ENCODE measurements at places on chromosomes 1 and 21.

- no peak for DNase-seq
These were observed 475.6 kb downstream of the LTN1 start for GRCh38 chr21:28516991-28517592.

GRCh38 chr1:156767879-156768604, 707 bp downstream of the PRCC start:
- no peak for DNase-seq

DNA sequence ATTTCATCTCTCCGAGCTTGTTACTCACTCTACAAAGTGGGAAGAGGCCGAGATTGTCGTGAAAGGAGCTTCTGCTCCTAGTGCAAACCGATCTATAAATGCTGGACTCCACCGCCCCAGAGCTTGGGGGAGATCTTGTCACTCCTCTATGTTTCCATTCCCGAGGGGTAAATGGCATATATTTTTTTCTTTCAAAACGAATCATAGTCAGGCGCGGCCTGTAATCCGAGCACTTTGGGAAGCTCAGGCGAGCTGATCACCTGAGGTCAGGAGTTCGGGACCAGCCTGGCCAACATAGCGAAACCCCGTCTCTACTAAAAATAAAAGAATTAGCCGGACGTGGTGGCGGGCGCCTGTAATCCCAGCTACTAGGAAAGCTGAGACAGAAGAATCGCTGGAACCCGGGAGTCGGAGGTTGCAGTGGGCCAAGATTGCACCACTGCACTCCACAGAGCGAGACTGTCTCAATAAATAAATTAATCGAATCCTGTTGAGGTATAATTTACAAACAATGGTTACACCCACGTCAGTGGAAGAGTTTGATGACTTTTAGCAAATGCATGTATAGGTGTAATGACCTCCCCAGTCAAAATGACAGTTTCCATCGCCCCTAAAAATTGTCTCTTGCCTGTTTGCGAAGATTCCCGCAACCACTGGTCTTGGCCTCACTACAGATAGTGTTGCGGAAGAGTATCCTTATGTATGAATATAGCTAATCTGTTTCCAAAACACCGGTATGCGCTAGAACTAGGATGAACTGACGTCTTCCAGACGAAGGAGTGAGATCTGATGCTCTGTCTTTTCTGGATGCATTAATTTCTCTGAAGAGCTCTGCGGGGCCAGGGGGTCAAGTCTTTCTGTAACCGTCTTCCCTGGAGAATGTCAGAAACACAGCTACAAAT, 840 bp upstream of the HEATR1 start:
- DNase-seq: no peak

DNA sequence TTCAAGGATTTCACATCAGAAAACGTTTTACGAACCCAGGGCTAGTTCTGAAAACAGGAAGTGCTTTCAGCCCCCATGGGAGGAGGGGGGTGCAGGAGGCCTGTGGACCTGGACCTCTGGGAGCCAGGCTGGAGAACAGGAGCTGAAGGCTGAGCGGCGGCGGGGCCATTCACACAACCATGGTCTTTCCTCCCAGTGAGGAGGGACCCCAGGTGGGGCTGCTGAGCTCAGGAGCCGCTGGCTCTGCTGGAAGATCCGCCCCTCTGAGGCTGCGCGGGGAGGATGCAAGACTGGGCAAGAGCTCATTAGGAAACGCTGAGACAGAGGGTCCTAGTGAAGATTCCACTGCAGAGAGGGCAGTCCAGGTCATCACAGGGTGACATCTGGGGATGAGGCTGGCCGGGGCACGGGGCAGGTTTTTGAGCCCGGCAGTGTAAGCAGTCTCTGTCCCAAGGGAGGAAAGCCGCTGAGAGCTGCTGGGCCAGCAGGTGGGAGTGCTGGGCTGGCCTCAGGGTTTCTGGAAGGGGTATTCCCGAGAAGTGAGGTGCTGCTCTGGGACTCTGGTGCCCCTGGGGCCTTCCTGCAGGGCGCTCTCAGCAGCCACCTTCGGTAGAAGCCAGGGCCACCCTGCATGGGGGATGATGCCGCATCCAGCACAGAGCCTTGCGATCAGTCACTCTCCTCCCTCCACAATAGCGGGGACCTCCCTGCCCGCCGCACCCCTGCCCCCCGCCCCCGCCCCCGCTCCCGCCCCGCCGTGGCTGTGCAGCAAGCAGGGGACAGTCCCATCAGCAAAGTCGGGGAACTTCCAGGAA, 7.5 kb downstream of the MX2 start:
- no peak for DNase-seq

- DNase-seq: no peak
These were observed 67.2 kb upstream of the CCDC190 start for GRCh38 chr1:162928141-162928540.

DNA sequence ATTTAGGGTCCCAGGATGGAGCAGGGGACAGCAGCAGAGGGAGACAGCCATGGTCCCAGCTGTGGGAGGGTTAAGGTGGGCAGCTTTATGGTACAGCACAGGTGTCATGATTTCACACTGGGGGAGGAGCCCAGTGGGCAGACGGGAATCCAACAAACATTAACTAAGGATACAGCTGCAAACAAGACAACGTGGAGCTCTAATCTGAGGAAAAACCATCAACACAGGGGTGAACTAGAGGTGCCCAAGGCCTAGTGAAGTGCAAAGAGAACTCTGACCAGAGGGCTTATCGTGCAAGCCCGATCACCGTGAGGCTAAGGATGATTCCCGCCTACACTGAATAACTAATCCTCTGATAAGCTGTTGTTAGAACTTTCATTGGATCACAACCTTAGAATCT, 18.7 kb downstream of the ECE1 start:
- DNase-seq: no peak

GRCh38 chr1:232877365-232878028, 72.3 kb downstream of the MAP10 start:
- no peak for DNase-seq

DNA sequence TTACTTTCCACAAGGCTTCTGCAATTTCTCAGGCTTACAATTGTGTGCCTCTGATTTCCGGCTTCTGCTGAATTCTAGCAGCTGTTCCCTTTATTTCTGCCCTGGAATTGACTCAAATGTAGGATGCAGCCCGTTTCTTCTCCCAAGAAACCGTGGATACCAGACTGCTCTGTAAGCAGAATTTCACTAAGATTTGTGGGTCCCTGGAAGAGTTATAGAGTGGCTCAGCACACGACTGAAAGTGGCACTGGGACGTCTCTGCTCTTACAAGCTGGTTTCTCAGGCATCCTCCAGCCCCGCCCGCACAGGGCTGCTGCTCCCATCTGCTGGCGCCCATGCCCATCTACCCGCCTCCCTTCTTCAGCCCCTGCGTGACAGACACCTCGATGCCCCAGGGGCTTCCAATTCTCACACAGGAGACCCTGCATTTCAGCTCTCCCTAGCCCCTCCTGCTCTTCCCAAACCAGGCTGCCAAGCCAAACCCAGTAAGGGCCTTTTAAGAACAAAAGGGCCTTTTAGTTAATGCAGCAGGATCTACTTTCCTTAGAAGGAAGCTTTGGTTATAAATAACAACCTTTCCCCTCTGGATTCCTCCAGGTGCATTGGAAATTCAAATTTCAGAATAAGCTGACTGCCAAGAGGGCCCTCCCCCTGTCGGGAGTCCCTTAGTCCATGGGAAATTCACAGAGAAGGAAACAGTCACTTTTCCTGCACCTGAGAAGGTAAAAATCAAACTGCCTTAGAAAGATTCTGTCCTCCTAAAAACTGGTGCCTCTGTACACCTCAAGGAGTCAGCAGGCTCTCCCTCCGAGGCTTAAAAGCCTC, 45.4 kb upstream of the TENT5B start:
- DNase-seq: no peak

DNA sequence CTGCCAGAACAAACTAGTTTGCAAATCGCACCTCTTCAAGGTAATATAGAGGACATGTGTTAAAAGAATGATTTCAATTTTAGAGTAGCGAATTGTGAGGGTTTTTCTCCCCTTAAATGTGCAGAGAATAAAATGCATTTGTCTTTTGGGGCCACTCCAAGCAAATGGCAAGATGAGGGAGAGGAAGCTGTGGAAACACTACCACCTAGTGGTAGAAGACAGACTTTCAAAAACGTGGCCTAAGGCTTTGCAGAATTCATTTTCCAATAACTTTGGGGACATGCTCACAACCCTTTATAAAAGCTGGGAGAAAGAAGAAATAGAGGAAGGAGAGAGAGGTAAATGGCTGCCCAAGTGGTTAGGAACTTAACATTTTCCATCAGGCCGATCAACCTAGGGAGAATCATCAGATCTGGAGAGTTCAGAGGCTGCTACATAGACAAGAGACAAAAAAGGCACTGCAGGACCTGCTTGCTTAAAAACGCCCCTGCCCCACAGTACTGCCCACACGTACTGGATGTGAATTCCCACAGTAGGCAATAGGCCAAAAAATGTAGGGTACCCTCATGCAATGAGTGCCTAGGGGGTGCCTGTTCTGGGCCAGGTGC, 15.7 kb upstream of the RCAN1 start:
- peak; percentile 22 for DNase-seq

DNA sequence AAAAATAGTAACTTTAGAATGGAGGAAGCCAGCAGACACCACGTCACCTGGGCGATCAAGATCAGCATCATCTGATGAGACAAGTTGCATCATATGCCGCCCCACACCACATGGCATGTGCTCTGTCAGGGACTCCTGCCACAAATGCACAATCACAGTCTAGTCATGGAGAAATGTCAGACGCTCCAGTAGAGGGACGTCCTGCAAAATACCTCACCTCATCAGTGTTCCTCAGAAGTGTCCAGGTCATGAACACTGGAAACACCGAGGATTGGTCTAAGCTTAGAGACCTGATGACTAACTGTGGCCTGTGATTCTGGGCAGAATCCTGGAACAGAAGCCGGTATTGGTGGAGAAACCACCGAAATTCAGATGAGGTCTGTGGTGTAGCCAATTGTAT, 14.3 kb downstream of the ADARB1 start:
- DNase-seq: no peak

GRCh38 chr1:37995751-37996345, 6.0 kb upstream of the SF3A3 start:
- DNase-seq: no peak

DNA sequence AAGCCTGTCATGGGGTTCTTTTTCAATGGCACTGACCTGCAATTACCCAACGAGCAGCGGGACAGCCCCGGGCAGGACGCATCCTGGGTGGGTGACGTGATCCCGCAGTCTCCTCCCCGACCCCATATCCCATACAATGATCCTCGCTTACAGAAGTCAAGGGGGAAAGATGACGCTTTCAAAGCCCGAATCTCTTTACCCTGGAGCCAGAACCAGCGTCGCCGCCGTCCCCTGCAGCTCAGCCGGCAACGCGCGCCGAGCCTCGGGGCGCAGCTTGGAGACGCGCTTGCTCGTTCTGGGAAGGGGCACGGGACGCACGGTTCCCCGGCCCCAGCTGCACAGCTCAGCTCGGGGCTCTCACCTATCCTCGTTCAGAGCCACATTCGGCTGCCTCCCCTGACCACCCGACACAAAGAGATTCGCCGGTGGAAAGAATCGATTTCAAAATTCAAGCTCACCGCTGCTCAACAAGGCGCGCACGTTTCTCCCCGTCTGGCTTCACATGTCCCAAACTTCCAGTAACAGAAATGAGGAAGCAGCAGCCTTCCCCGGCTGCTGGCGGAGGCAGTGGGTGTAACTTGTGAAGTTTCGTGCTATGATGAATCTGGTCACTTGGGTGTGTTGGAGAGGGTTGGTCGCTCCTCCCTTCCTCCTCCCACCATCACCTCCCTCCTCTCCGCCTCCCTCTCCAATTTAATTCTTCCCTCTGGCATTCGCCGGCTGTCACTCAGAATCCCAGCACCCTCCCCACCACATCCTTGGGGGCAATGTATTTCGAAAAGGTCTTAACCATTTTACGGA, at the start of gene TIAM1:
TIAM1 (minus strand) TSS at position 582 of the 801 bp plus-strand sequence. CDS start 77,289 bp downstream, outside the sequence.
- peak; percentile 52 for DNase-seq

- peak; percentile 46 for DNase-seq
These were observed 64.0 kb downstream of the PLPPR5 start for GRCh38 chr1:98940722-98941079.

- no peak for DNase-seq
These were observed 83.0 kb upstream of the AK4 start for GRCh38 chr1:65064981-65065380.

- DNase-seq: no peak
These were observed 8.6 kb upstream of the LHX4 start for GRCh38 chr1:180221462-180221861.

GRCh38 chr1:93079685-93080141, 630 bp downstream of the MTF2 start:
- DNase-seq: no peak

DNA sequence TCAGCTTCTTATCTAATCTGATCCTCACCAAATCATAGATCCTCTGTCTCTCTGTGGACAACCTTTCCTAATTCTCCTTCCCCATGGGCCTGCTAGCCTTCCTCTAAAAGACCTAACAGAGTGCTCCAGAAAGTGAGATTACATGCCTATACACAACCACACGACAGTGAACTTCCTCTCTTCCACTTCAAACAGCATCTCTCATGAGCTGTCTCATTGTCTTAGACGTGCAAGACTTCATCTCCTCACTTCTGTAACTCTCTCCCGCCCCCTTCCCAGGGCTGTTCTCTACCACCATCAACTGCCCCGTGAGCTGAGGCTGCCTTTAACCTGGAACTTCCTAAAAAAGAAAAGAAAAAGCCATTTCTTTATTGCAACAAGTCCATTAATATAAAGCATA, 14.1 kb upstream of the A3GALT2 start:
- DNase-seq: no peak

GRCh38 chr1:224957696-224958095, 28.2 kb downstream of the DNAH14 start:
- no peak for DNase-seq

DNA sequence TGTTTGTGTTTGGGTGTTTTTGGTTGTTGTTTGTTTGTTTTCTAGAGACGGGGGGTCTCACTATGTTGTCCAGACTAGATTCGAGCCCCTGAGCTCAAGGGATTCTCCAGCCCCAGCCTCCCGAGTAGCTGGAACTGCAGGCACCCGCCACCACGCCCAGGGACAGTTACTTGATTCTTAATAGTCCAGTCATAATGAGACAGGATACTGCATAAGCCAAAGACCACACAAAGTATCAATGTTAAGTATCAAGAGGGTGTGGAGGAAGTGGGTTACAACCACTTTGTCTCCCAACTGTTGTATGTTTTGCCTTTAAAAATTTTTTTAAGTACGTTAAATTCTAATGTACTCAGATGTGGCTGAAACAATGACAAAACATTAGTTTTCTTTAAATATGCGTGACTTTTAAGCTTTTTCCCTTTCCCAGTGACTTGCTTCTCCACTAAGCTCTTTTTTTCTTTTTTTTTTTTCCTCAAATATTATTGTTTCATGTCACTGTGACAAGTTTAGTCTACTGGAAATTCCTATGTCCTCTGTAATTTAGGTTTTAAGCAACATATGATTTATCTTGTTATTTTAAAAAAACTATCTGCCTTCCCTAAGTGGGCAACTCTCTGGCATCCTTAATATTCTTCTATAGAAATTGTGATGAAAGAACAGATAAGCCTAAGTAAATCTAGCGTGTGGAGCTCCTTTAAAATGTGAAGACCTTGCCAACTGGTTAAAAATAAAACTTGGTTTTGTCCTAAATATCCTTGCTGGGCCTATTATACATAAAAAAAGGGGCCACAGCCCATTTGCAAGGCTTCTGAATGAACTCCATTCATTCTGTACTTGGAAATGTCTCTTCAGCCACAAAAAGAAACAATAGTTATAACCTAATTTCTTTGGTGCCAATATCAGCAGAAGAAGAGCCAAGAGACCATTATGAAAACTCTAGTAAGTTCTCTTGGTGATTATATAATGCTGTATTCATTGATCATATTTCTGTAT, 56.2 kb upstream of the DPH5 start:
- DNase-seq: no peak
